Hippocampal formation (tissue), 2 donors: ENCODE measurements at places on chromosomes 3 and 15.

DNA sequence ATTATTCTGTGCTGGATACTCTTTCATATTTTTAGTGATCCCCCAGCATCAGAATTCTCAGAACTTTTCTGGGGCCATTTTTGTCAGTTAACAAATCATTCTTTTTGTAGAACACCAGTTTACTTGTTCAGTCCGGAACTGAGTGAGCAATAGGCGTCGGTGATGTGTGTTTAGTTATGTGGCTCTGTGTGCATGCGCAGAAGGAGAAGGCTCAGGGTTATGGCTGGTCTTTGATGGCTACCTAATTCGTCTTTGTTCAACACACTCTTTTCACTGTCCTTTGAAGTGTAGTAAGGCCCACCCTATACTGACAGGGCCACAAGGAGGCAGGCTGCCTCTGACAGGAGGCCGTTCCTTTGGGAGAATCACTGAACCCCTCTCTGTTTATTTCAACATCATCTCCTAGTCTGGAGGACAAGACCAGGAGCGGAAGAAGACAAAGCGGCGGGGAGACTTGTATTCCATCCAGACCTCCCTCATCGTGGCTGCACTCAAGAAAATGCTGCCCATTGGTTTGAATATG lies 158.2 kb upstream of the CHRM5 start:
- no peak for DNase-seq

- no peak for DNase-seq
Measured at GRCh38 chr15:39172380-39173281, 408.2 kb upstream of the THBS1 start.

GRCh38 chr3:31014317-31015040 lies 120.0 kb upstream of the GADL1 start:
- no peak for DNase-seq

GRCh38 chr3:77462951-77463350 lies 423.1 kb downstream of the ROBO2 start:
- DNase-seq: no peak

- DNase-seq: no peak
Measured at GRCh38 chr3:116020495-116020894, 397.2 kb downstream of the GAP43 start.

DNA sequence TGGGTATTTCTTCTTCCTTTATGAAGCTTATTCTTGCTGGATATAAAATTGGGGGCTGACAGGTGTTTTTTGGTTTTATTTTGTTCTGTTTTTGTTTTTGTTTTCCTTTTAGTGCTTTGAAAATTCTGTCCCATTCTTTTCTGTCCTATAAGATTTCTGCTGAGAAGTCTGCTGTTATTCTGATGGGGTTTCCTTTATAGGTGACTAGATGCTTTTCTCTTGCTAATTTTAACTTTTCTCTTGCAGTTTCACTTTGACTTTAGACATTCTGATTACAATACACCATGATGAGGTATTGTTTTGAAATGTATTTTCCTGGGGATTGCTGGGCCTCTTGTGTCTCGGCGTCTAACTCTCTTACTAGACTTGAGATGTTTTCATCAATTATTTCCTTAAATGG lies 22.8 kb downstream of the TTC14 start:
- no peak for DNase-seq

DNA sequence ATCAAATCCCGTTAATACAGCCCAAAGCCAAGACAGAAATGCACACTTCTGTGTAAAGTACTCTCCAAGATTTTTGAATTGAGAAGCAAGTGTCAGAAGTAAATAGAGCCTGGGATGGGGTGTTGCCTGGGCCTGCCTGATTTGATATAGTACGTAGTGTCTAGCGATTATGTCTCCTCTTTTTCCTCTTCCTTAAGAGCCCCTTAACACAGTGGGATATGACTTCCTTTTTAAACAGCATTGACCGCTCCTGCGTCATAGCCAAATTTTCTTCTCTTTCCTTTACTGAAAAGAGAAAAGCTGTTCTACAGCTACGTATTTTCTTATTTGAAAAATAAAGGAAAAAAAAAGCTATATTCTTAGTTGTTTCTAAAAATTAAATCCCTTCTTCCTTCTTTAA lies 97.7 kb downstream of the PLCL2 start:
- DNase-seq: no peak

DNA sequence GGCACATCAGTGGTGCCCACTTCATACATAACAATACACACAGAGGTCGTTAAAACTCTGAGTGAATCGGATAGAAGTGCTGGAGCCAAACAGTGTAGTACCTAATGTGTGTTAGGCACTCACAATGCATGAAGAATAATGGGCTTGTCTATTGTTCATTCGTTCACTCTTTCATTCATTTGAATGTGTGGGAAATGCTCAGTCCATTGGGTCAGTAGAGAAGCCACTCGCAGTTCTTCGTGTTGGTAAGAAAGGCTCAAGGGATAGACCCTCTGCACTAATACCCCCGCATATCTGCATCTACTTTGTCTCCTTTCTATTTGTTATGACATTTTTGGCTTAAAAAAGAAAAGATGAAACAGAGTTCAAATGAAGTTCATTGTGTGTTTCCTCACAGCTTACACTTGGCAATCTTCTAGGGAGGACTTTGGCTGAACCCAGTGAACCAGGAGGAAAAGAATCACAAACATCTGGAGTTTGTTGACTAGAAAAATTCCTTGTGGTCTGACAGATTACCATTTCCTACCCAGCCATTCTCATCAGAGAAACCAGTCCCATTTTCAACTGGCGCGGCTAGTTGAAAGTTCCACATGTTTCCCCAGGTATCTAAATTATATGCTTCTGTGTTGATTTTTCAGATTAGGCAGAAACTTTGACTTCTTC lies 32.8 kb upstream of the MFSD1 start:
- DNase-seq: no peak

- DNase-seq: no peak
Measured at GRCh38 chr15:69863446-69863845, 234.3 kb downstream of the TLE3 start.

- no peak for DNase-seq
Measured at GRCh38 chr3:139527265-139527664, 12.3 kb downstream of the RBP1 start.

DNA sequence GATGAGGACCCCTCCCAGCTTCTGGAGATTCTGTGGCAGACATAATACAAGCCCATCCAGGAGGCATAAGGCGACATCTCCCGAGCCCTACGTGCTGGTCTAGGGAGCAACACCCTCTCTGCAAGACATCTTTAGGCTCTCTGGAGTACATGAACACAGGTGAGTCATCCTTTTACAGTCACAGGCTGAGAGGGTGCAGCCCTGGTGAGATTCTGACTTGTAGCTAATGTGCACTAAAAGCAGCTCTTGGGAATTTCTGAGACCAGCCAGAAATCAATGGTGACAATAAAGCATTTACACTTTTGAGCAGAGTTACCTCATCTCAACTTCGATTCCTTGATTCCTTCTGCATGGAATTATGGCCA lies 131.1 kb downstream of the XXYLT1 start:
- no peak for DNase-seq

DNA sequence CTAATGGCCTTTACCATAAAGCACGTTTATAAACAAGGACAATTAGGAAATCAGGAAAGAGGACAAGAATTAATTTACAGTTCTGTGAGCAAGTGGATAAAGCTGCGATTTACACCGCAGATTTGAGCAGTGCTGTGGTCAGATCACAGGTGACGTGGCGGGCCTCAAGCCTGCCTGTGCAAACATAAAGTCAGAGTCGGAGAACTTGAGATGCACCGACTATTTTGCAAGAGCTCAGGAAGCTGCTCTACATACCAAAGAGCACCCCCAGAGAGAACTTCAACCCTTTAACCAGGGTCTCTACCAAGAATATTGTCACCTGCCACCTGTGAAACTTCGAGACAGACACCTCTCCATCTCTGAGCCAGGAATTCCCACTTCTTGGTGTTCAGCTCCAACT lies 35.7 kb downstream of the MECOM start:
- DNase-seq: no peak

- no peak for DNase-seq
Measured at GRCh38 chr3:70531063-70531657, 218.7 kb upstream of the MDFIC2 start.

DNA sequence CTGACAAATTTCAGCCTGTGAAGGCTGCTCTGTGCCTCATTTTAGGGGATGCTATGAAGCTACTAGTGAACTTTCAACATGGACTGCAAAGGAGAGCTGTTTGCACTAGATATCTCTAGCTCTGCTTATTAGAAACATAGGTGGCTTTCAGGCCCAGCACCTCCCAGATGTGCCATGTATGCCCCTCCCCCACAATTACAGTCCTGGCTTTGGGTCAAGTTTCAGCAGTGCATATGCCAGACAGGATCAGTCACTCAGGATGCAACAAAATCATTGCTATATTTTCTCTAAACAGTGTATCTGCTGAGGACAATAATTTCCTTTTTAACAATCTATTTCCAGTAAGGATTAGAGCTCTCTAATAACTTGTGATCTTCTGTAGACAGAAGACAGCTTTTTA lies 178.8 kb upstream of the STAC start:
- DNase-seq: no peak

DNA sequence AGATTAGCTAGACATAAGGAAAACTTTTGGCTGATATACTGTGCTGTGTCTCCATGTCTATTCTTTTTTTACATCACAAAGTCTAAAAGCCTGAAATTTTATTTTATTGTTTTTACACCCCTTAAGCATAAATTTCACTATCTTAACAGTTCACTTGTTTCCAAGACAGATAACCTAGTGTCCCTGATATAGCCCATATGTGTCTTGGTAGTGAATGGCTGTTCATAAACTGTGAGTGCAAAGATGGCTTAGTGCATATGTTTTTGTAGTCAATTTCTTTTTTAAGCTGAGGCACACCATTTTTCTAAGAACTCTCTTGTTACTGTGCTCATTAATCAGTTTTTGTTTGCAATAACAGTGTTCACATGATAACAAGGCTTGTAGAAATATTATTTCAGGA lies 381.1 kb downstream of the OXSM start:
- no peak for DNase-seq

DNA sequence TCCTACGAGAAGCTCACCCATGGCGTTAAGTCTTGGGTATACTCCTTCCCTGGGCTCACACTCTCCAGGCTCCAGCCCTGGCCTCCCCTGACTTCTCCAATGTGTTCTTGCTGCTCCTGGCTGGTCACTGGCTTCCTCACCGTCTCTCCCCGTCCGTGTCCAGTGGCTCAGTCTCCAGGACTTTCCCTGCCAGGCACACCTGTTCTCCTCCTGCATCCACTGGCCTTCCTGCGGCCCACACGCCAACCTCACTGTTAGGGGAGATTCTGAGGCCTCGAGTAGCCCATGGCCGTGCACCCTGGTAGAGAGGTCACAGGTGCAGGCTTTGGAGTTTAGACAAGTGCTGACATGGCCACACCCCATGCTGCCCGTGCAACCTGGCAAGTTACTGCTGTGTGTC lies 91.9 kb upstream of the SNRPA1 start:
- DNase-seq: no peak

DNA sequence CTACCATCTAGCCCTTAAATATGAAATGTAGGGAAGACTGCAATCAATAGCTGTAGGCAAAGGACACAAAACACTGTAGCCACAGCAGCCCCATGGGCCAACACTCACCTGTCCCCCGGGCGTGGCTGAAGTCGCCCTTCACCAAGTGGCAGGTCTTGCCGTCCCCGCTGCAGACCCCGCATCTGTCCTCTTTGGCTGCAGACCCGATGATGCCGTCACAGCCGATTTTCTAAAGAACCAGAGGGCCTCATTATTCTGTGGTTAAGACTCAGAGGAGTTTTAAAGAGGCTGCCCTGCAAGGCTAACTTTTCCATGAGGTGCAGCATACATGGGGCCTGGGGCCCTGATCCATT lies 245.6 kb downstream of the ADAMTS17 start:
- DNase-seq: no peak
